ENCODE measurements at places on chromosomes 7 and 10. TPM values are rescaled to one million over a fixed set of nuclear protein-coding genes. Genes with fewer than 3 reads are reported as not detected.

- DNase-seq: no peak
These were observed 175.9 kb downstream of the USP6NL start for GRCh38 chr10:11435581-11435981.

DNA sequence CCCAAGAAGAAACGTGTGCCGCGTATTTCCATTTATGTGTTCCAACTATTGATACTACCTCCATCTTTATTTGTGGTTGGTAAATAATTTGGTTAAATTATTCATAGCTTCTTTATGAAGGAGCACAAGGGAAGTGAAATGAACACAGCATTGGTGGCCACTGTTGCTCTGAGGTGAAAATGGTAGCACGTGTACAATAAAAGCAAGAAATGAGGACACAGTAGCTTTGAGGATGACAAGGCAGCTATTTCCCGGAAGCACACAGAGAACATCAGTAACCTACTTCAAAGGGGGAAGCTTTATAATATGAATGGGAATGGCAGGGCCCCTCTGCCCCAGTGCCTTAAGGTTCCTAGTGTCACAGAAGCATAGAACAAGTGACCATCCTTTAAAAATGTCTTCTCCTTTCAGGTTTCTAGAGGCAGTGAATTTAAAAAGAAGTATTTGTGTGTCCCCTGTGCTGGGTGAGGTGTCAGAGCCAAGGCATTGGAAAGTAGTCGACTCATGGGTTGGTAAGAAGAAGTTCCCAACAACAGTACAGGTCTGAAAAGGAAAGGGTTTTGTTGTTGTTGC is 78.8 kb downstream of the SGMS1 start:
- no peak for DNase-seq

C10orf95 gene
- 0.77 TPM for total RNA-seq

- peak; percentile 18 for DNase-seq
These were observed 242.5 kb downstream of the VTI1A start for GRCh38 chr10:112689327-112690072.

DNA sequence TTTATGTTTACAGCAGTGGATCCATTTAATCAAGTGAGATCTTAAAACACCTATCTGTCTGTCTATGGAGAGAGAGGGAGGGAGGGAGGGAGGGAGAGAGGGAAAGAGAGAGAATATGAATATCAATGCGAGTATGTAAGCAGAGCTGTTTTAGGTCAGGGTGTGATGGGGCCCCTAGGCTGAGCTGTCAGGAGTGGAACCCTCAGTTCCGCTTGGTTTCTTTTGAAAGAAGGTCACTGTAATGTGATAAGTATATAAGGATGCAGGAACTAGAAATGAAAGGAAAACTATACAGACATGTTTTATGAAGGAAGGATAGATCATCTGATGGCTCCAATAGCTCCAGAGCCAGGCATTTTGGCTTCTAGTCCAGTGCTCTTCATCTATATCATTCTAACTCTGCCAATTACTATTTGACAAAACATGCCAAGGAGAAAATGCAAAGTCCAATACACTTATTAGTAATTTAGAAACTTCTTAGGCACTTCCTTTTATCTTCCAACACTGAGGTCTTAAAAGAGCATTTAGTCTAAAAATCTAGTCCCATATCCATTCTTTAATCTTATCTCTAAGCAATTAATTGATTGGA is 70.3 kb downstream of the NRCAM start:
- DNase-seq: no peak

CAMK1D gene
- 8.5 TPM for total RNA-seq

DNA sequence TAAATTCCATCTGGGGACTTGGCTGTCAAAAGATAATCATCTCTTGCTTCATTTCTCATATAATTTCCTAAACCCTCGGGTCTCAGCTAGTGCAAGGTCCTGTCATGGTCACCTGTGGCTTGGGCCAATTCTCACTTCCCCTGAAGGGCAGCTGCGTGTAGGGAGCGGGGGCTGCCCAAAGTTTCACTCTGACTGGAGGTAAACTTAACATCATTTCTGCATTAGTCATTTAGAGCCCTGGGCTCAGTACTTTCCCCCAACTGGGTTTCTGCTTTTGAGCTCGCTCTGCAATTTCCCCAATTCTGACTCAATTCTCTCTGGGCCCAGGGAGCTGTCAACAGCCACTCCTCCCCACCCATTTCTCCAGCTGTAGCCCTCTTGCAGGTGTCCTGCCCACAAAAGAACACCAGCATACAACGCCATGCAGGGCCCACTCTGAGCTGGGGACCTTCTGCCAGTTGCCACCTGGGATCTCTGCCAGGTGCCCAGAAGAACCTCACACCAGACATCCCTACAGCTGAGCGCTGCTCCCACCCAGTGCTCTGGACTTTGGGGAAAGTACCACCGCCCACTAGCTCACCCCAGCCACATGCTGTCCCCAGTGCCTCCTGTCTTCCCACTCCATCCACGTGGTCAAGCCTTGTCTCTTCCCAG is 37.9 kb downstream of the VOPP1 start:
- no peak for DNase-seq

- no peak for DNase-seq
These were observed 2.5 kb downstream of the EIF3B start for GRCh38 chr7:2357165-2357564.

GRCh38 chr10:24202181-24202570 is 6.8 kb upstream of the KIAA1217 start:
- peak; percentile 18 for DNase-seq

GRCh38 chr7:26179422-26179821 is 21.1 kb downstream of the HNRNPA2B1 start:
- DNase-seq: no peak

- DNase-seq: no peak
These were observed 13.7 kb upstream of the TAS2R41 start for GRCh38 chr7:143463957-143464356.

FAM25C gene
- not detected for total RNA-seq
